Activated T-cell treated with anti-CD3 and anti-CD28 coated beads for 1 hour (primary cell): ENCODE measurements at places on chromosomes 13 and 19.
A peak's percentile ranks its signal among the peaks of the same experiment; 100 is the strongest.

DNA sequence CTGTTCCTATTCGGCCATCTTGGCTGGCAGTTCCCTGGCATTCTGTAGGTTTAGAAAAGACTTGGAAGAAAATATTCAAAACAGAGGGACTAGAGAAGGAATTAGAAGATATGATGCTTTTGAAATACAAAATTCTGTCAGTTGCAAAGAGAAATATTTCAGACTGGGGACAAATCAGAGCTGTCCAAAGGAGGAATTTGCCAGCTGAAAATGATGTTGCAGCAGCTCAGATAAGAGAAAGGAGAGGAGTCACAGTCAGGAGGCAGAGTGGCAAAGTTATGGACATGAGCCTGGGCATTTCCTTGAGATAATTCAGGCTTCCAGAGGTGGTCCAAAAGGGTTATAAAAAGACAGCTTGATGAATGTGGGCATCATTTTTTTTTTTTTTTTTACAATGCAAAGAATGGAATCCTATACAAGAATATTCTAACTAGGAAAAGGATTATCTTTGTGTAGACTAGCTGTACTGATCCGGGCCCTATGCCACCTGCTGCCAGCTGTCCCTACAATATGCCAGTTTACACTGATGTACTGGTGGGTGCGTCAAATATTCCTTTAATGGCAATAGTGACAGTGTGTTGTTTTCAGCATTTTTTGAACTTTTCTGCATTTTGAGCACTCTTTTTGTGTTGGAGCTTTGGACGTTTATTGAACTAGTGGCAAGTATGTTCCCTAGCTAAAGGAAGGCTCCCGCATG lies 31.8 kb upstream of the CBY2 start:
- no peak for DNase-seq

- no peak for DNase-seq
Observed at GRCh38 chr13:21833921-21834320, 163.0 kb downstream of the FGF9 start.

GRCh38 chr13:112968910-112969691 lies at the start of gene MCF2L:
TSS of gene MCF2L (plus strand) at chr13:112969214. CDS start at chr13:112969380, 166 bp downstream.
- peak; percentile 47 for DNase-seq

DNA sequence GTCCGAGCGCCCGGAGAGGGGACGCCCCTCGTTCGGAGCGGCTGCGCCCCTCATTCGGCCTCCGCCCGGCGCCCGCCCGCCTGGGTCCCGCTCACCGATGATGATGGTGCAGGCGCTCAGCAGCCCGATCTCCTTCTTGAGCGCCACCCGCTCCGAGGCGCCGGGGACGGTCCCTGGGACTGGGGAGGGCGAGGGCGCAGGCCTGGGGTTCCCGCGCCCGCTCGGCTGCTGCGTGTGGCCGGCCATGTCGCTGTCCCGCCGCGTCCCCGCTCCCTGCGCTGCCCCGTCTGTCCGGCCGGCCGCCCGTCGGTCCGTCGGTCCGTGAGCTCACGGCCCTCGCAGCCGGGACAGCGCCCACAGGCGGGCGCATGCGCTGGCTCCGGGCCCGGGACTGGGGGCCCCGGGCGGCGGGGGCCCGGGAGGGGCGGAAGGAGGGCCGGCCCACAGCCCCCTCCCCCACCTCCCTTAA lies at the start of gene SLC7A10:
SLC7A10 (minus strand) TSS at position 393 of the 469 bp plus-strand sequence; CDS start at position 246, 147 bp downstream.
- DNase-seq: no peak

GRCh38 chr19:35292421-35293362 lies 731 bp downstream of the MAG start:
- DNase-seq: no peak

DNA sequence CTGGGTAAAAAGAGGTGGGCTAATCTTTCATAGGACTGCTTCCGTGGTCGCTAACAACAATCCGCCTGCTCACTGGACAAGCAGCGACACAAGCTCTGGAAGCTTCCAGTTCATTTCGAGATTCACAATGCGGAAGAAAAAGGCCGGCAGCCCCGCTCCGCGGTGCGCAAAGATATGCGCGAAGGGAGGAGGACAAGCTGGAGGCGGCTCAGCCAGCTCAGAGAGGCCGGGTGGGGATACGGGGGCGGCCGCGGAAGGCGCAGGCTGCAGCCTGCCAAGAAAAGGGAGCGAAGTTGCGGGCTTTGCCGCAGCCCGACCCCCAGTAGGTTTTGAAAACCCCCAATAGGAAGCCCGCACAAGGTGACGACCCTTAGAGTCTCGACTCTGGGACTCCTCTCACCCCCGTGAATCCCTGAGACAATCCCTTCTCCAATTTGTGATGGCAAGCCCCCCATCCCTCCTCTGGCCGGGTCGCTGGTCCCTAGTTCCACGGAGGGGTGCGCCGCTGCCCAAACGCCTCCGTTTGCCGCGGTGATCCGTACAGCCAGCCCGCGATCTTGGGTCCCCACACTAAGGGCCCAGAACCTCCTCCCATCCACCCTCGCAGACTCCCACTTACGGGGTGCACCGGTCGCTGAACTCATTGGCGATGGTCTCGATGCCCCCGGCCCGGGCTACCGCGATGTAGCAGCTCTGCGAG lies 697 bp downstream of the HSPH1 start:
- peak; percentile 49 for DNase-seq

DNA sequence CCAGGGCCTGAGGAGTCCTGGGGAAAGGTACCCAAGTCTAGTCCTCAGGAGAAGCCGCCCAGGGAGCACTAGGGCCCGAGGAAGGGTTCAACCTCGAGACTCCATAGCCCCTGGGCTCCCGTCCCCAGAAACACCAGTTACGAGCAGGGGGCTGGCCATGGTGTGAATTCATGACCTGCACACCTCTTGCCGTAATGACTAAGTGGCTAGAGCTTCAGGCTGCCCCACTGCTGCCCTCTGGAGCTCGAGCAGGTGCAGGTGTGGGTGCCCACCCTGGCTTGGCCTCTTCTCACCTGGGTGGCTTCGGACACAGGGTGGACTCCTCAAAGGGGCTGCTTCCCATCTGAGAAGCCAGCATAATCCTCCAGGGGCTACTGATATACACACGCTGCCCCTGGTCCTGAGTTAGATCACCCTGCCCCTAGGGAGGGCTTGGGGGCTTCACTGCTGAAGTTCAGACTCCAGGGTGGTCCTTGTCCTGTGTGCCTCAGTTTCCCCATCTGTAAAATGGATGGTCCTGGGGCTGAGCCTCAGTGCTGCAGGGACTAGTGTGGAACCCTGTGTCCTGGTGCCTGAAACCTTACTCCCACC lies 13.6 kb downstream of the SPC24 start:
- DNase-seq: no peak

DNA sequence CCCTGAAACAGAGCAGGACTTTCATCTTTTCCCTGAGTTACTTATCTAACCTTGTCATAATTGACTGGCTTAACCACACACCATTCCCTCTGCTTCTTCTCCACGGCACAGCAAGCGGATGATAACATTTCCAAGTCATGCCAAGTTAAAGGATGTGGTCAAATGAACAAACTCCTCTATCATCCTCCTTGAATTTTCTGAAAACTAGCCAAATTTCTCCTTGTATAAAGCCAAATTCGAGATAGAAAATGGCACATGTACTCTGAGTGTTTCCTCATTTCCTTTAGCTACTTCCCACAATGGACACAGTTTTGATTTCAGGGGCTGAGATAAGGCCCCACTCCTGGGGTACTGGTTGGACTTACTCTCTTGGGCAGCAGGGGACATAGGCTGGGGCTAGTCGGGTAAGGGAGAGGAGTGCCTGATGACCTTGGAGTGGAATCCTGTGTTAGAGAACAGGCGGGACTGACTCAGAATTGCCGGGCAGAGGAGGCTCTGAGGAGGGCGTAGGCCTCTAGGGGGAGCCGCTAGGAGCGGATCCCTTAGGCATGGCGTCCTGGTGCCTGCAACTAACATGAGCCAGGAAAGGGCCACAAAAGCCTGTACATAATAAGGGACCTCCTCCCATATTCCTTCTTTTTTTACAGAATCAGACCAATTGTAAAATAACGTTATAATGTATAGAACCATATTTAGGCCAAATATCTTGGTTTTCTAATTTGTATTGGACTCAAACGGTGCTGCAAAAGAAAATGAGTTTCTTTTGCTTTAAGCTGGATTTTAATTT lies 20.3 kb upstream of the TMTC4 start:
- DNase-seq: no peak

GRCh38 chr13:101116826-101117225 lies 299.5 kb downstream of the NALCN start:
- no peak for DNase-seq

GRCh38 chr13:21124852-21125251 lies 51.5 kb downstream of the SKA3 start:
- no peak for DNase-seq

DNA sequence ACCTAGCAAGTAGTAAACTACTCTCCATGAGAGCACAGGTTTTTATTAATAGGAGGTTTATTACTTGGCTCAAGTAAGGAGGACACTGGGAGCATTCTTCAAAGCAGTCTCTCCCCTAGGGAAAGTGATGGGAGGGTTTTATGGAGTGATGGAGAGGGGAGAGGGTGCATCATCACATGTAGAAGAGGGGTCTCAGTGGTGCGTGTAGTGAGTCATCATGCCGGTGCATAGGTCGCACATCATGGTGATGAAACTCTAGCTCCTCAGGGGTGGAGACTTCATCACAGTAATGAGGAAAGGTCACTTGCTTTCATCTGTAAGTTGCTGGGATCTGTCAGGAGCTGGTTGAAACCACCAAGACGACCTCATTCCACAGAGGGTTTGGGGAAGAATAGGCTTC lies 210.8 kb upstream of the UBL3 start:
- no peak for DNase-seq

- no peak for DNase-seq
Observed at GRCh38 chr13:99214232-99214631, 13.6 kb downstream of the UBAC2 start.

GRCh38 chr13:91133941-91134802 lies 213.3 kb upstream of the MIR17HG start:
- no peak for DNase-seq

- DNase-seq: no peak
Observed at GRCh38 chr13:40478775-40479174, 187.7 kb downstream of the FOXO1 start.

DNA sequence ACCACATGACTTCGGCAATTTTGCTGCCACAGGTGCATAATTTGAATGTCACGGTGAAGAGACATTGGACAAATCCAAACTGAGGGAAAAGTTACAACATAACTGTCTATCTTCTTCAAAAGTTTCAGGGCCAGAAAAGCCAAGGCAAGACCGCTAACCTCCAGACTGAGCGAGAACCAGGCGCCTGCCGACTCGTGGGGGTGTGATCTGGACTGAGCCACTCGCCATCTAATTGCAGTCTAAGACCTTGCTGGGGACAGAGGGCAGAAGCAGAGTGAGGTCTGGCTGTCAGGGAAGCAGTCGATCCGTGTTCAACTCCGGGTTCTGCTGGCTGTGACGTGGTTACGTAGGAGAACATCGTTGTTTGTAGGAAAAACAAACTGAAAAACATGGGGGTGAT lies 88.6 kb downstream of the SPACA7 start:
- no peak for DNase-seq

DNA sequence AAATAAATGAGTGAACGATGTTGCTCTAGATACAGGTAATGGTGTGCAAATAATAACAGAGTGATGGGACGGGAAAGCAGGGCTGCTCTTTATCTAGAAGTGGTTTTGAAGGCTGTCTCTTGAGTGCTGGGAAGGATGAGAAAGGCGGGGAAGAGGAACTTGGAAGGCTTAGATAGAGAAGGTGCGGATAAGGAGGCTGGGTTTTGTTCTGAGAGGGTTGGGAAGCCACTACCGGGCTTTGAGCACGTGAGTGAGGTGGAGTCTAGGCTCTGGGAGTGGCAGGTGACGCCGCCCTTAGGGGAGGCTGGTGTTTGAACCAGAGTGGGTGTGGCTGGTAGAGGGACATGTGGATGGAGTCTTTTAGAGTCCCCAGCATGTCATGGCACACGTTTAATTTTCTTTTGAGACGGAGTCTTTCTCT lies 811 bp downstream of the ARMC6 start:
- DNase-seq: peak; percentile 38

GRCh38 chr13:50450279-50450678 lies 393.2 kb downstream of the DLEU7 start:
- DNase-seq: no peak

DNA sequence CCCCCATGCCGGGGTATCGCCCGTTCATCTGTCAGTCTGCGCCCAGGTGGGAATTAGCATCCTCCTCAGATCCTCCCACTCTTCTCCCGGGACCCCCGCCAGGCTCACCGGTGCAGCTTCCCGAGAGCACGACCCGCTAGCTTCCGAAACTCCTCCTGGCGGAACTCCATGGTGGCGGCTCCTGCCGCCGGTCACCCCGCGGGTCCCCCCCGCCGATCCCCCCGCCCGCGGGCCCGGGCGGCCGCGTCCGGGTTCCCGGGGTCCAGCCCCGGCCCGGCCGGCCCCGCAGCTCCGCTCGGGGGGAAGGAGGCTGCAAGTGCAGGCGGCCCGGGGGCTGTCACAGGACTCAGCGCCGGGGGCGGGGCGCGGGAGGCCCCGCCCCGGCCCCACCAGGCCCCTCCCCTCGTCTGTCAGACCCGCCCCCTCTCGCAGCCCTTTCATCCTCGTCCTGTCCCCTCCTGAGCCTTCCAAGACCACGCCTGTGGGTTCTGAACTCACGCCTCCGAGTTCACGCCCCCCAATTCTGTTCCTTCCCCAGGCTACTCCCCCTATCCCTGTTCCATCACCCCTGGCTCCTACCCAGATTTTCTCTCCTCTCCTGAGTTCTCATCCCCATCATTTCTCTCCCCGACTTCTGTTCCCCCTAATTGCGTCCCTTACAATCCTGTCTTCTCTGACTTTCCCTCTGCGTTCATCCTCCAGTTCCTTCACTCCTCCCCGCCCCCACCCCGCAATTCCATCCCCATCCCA lies at the start of gene SLC17A7:
SLC17A7 (minus strand) TSS at position 318 of the 750 bp plus-strand sequence; CDS start at position 170, 148 bp downstream.
- no peak for DNase-seq

DNA sequence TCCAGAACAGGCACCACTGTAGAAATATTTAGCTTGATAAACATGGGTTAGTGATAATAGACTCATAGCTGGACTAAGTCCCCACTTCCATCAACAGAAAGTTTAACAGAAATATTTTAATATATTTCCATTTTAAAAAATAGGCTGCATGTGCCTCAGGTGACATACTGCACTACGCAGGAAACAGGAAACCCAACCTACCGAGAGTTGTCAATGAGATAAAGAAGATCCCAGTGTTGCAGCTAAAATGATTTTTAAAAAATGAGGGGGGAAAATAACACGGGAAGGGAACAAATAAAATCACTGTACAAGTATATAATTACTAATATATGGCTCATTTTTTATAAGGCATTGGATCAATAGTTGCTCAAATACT lies 154.8 kb downstream of the TBC1D4 start:
- no peak for DNase-seq

GRCh38 chr19:3565139-3565538 lies 7.6 kb upstream of the HMG20B start:
- DNase-seq: no peak

- no peak for DNase-seq
Observed at GRCh38 chr19:49855676-49856573, 5.0 kb downstream of the PTOV1 start.
